ENCODE measurements at places on chromosomes 11 and 22.
A peak's percentile ranks its signal among the peaks of the same experiment; 100 is the strongest.

DNA sequence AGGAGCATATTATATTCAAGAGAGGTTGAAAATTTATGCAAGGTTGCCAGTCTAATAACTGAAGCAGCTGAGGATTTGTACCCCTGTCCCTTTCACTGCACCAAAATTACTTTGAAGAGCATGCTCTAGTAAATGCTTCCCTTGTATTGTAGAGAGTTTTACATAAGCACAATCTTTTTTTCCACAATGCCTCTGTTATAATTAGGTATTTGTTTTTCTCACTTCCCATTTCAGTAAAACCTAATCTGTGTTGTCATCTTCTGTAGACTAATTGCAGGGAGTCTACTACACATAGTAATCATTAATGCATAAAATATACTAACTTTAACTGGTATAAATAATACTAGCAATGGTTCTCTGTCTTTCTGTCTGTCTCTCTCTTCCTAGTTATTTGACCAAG is 718.4 kb upstream of the ANO5 start:
- no peak for DNase-seq

DNA sequence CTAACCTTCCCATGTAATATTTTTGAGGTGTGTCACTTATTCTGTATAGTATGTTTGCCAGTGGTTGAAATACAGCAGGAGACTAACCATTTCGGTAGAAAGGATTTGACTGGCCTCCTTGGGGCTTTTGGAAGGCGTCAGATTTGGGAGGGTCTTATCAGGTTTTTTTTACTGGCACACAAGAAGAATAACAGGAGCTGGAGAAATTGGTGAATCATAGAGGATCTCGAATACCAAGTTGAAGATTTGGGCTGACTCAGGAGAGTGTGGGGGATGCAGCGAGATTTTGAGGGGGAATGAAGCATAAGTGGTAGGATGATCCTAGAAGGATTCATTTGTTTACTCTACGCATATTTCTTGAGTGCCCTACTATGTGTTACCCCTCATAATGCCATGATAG is 200.5 kb downstream of the DDX10 start:
- DNase-seq, result no peak

DNA sequence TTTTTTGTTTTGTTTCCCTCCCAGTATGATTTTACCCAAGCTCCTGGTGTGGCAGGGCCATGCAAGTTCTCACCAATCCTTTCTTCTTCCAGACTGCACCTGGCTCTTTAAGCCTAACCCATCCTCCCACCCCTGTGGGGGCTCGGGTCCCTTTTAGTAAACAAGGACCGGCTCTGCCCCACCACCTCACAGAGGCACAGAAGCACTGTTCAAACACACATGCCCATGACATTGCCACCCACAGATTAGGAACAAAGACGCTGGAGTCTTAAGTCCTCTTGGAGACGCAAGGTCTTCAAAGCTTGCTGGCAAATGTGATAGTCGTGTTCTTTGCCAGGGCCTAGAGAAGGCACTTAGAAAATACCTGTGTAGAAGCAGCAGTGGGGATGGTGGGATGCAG is 18.9 kb downstream of the UQCR10 start:
- no peak for DNase-seq

GRCh38 chr11:132632641-132633124 is 899.6 kb downstream of the OPCML start:
- no peak for DNase-seq

- DNase-seq, result peak; percentile 22
Measured at GRCh38 chr22:49046546-49047361, 780.9 kb downstream of the BRD1 start.

GRCh38 chr11:56782167-56782847 is 33.8 kb upstream of the OR9G4 start:
- no peak for DNase-seq

- no peak for DNase-seq
Measured at GRCh38 chr11:124041254-124041653, at the start of gene OR10G7. OR10G7 (minus strand) TSS chr11:124041325; CDS start chr11:124039001, 2,324 bp downstream.

GRCh38 chr11:111185266-111185665 is 60.3 kb upstream of the POU2AF2 start:
- no peak for DNase-seq

DNA sequence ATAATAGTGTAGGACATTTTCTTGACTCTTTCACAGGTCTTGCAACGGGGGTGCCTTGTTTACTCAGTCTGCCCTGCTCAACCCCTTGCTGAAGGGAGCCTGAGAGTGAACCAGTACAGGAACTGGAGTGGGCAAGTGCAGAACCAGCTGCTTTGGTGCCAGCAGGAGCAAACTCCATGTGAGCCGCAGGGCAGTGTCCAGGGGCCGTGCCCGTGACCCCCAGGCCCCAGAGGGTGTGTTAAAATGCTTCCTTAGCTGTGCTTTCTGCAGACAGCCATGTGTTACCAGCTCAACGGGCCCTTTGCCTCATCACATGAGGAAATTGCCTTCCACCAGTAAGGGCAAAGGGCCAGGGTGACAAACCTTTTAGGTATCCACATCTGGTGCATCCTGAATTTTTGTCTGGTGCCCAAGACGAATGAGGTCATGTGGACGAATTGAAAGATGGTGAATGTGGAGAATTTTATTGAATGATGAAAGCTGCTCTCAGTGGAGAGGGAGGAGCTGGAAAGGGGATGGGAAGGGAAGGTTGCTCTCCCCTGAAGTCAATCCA is 53.6 kb upstream of the OR5D13 start:
- no peak for DNase-seq

DNA sequence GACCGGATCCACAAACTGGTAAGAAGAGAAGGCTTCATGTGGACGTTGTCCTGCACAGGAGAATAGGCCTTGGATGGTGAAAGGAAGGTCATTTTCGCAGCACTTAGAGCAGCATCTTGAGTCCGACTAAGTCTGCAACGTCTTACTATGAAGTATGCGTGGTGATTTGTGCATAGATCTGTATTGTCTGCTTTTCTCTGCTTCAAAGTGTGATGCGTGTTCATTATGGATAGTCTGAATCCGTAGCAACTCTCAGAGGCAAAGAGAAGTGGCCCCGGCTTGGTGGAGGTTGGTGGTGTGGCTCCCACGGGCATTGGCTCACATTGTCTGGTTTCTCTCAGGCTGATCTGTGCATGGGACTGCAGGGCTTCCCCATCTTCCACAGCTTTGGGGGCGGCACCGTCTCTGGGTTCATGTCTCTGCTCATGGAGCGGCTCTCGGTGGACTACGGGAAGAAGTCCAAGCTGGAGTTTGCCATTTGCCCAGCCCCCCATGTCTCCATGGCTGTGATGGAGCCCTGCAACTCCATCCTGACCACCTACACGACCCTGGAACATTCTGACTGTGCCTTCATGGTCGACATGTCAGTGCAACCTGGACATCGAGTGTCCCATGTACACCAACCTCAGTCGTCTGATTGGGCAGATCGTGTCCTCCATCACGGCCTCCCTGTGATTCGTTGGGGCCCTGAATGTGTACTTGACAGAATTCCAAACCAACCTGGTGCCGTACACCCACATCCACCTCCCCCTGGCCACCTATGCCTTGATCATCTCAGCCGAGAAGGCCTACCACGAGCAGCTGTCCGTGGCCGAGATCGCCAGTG is 21.5 kb downstream of the LRRC74B start:
- DNase-seq, result no peak

- DNase-seq, result no peak
Measured at GRCh38 chr11:23903044-23903704, 593.7 kb upstream of the LUZP2 start.

GRCh38 chr11:45683271-45684058 is 18.0 kb upstream of the CHST1 start:
- no peak for DNase-seq

DNA sequence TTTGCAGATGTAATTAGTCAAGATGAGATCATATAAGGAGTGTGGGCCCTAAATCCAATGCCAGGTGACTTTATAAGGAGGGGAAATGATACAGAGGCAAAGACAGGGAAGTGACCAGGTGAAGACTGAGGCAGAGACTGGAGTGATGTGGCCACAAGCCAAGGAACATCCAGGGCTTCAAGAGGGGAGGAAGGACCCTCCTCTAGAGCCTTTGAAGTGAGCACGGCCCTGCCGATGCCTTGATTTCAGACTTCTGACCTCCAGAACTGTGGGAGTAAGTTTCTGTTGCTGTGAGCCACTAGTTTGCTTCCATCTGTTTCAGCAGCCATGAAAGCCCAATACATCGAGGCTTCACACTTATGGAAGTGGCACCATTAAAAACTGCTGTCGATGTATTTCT is 78.7 kb downstream of the SHANK2 start:
- DNase-seq, result no peak

DNA sequence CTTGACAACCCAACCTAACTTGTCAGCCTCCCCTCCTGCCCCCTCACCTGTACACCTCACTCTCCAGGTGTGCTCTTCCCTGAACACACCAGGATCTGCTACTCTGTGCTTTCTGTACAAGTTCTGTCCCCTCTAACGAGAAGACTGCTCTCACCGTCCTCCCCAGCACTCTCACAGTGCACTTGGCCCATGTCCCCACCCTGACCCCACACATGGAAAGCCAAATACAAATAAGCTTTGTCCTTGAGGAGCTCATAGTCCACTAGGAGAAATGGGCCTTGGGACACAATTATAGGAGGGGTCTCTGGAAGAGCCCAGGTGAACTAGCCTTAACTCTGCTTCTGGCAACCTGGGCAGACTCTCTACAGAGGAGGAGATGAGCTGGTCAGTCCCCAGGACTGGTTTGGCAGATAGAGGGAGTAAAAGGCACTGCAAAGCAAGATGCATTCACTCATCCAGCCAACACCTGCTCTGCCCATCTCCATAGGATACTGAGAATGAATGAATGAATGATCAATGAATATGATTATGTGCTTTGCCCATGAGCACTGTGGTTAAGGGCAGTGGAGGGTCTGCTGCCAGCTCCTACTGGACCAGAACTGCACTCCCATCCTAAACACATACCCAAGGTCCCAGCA is 9.9 kb downstream of the NIPSNAP1 start:
- no peak for DNase-seq

- no peak for DNase-seq
Measured at GRCh38 chr22:43925433-43926348, 2.1 kb downstream of the PNPLA3 start.

DNA sequence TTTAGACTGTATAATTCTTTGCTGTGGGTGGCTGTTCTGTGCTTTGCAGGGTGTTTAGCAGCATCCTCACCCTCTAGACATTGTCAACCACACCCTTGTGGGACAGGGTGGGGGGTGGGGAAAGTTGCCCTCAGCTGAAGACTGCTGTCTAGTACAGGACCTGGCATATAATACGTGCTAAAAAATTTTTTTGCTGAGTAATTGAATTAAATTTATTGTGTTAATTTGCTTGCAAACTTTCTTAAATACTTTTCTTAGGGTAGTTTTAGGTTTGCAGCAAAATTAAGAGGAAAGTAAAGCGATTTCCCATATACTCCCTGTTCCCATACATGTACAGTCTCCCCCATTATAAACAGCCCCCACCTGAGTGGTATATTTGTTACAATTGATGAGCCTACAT is 268.5 kb downstream of the SOX6 start:
- DNase-seq, result no peak

GRCh38 chr22:40023341-40023841 is 28.6 kb downstream of the FAM83F start:
- DNase-seq, result no peak

DNA sequence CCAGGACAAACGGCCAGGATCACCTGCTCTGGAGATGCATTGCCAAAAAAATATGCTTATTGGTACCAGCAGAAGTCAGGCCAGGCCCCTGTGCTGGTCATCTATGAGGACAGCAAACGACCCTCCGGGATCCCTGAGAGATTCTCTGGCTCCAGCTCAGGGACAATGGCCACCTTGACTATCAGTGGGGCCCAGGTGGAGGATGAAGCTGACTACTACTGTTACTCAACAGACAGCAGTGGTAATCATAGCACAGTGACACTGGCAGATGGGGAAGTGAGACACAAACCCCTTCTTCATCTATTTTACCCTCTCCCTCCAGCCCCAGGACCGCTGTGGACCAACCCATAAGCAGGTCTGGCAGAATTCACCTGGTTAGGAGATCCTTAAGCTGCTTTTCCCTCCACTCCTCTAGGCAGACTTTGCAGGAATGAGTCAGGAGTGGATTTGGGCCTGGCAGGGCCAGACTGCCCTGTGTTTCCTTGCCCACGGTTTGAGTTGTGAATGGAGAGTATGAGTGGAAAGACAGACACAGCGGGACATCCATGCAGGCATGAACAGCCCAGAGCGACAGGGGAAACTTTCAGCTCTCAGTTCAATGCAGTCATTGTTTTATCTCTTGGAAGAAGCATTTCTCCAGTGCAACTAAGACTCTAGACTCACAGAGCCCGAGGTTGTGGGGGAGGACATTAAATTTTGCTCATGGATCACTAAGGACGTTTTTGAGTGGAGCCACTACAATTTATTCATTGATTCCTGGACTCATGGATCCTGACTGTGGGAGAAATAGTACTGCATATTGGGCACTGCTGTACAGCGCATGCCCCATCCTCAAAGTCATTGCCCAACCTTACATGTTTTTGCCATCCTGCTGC is 75.3 kb upstream of the IGLL5 start:
- no peak for DNase-seq

- DNase-seq, result no peak
Measured at GRCh38 chr11:37406651-37407050, 808.6 kb upstream of the RAG2 start.

Measured in activated CD4-positive, alpha-beta T cell treated with anti-CD3 and anti-CD28 coated beads, Interleukin-2, amount 50 U/mL, for 48 hours (primary cell).